Activated T-cell treated with anti-CD3 and anti-CD28 coated beads, Interleukin-2, amount 50 U/mL, for 48 hours (primary cell): ENCODE measurements at places on chromosomes 2 and 18.

DNA sequence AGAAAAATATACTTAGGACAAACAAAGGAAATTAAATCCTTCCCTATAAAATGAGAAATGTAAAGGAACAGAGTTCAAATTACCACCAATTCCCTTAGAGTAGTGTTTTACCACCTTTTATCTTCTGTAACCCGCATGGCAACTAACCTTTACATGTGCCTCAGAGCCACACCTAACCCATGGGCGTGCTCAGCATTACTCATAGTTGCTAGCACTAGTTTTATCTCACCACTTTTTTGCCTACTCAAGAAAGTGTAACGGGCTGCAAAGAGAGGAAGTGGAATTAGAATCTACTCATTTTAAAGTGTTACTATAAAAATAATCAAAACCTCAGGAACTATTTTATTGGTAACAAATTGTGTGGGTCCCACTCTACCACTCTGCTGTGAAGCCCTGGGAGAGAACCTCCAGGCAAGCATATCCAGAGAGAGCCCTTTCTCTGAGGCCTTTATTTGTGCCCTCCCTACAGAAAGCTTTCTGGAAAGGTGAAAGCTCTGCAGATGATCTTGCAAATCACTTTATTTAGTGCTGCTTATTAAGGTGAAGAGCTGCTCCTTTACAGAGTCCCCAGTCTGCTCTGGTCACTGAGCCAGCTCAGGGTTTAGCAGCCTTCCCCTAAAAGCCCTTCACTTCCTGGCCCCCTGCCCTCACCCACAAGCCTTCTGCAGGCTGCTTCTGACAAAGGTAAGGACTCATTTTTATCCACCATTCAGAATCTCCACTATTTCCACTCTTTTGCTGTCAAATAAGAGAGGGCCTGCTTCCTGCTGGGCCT, 98.8 kb downstream of the TRABD2A start:
- DNase-seq: peak; percentile 58

DNA sequence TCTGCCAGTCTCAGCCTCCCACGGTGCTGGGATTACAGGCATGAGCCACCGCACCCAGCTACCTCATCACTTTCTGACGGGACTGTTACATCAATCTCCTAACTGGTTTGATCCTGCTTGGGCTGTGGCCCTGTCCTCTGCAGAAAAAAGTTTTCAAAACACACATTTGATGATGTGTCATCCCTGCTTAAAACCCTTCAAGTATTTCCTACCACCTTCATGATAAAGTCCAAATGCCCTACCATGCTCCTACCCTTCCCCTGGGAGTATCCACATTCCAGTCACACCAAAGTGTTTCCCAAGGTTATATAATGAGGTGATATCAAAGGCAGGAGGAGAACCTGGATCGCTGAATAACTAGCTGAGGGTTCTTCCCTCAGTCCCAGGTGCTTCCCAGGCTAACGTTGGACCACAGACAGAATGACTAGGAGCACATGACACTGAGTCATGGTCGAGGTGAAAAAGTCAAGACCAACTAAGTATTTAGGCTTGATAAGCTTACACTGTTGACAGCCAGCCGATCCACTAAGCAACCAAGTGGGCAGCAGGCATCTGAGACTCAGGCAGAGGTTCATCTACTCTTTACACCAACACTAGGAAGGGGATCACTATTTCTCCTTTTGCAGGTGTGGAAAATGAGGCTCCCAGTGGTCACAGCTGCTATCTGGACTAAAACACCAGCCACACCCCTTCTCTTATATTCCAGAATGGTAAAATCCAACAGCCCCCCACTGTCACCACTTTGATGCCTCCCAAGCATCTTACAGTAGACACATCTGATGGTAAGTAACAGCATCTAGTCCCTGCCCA, 31.8 kb downstream of the CYRIA start:
- no peak for DNase-seq

DNA sequence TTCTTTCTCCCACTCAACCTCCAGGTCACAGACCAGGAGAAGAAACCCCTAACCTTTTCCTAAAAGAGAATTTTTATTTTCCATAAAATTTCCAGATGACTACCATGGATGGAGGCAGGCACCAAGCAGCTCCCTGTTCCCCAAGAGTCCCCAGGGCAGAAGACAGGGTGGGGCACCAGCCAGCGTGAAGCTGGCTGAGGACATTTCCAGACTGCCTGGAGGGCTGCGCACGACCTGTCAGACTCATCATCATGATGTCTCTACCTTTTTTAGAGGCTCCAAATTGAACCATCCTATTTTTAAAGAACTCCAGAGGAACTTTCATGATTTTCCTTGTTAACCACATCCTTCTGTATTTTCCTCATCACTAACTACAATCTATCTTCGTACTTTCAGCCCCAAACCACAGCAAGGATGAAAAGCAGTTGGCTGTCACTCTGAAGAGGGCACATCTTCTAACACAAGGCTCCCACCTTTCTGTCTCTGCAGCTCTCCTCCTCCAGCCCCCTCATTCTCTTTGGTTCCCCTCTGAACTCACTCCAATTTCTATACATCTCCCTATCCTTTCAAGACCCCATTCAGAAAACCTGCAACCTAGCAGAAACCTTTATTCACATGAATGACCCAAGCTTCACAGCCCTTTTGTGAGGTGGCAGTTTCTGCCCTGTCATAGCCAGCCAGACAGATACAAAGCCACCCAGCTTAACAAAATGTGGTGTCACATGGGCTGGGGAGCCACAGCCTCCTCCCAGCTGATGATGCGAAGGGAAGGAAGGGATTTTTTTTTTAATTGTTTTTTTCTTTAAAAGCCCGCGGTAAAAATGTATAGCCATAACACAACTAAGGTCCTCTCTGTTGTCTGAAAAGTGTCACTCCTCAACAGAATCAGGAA, 11.1 kb downstream of the AMMECR1L start:
- DNase-seq: no peak

GRCh38 chr18:77737405-77737804, 487.8 kb downstream of the GALR1 start:
- no peak for DNase-seq

- no peak for DNase-seq
Observed at GRCh38 chr2:162267496-162267895, 24.3 kb upstream of the FAP start.
